Globus pallidus (tissue), 1 donor: ENCODE measurements at places on chromosomes 12 and 14.
A peak's percentile ranks its signal among the peaks of the same experiment; 100 is the strongest.

DNA sequence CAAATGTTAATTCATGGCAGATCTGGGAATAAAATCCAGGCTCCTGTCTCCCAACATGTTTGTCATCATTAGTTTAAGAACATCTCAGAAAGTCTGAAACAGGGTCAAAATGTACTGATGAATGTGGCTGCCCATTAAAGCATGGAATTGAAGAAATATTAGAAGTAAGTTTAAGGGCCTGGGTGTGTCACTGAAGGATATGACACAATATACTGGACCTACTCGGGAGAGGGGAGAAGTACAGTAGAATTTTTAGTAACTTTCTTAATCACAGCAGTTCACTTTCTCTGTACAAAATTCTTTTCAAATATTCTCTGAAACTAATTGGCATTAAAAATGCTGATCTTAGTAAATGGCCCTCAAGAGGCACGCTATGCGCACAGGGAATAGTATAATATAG, 185.5 kb downstream of the ETV6 start:
- DNase-seq: no peak

DNA sequence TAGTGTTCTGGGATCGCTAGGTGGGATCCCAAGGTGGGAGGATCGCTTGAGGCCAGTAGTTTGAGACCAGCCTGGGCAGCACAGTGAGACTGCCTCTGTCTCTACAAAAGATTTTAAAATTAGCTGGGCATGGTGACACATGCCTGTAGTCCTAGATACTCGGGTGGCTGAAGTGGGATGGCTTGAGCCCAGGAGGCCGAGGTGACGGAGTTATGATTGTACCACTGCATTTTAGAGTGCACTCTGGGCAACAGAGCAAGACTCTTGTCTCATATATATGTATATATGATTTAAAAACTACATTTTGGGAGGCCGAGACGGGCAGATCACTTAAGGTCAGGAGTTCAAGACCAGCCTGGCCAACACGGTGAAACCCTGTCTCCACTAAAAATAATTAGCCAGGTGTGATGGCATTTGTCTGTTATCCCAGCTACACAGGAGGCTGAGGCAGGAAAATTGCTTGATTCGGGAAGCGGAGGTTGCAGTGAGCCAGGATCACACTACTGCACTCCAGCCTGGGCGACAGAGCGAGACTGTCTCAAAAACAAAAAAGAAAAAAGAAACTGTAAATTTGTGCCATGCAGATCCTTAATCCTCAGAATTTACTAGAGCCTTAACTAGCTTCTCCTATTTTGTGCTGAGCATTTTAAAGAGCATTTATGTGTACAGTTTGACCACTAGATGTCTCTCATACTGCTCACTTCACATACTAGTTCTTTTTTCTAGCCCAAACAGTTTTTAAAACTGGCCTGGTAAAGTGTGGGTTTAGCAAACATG, 114.8 kb downstream of the MON2 start:
- DNase-seq: peak; percentile 63

DNA sequence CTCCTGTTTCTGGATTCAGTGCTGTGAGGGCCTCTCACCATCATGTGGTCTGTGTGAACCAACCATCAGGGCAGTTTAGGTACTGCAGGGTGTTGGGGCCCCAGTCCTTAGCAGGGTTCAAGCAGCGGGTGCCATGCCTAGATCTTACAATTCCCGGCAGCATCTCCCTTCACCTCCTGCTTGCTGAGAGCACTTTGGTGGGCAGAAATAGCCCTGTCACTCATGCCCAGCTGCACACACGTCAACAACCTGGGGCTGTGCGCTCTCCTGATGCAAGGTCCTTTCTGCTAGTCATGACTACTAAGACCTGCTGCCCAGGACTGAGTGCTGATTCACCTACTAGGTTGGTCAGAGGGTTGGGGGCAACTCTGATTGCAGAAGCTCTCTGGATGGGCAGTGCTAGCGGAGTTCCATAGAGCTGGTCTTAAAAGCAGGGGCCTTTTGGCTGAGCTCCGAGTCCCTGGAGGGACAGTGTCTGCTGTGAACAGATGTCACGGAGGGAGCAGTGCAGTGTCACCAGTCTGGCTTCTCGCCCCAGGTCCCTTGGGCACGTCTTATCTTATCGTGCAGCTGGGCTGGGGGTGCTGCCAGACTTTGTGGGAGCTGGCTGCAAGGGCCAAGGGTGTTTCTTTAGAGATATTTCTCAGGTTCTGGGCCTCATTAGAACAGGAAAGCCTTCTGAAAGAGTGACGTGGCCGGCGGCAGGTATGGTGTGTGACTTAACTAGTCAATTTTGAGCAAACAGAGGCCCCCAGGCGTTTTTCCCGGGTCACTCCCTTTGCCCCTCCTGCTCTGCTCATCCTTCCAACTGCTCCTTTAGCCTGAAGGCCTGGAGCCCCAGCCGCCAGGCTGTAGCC, 71.8 kb downstream of the NINJ2 start:
- DNase-seq: no peak

DNA sequence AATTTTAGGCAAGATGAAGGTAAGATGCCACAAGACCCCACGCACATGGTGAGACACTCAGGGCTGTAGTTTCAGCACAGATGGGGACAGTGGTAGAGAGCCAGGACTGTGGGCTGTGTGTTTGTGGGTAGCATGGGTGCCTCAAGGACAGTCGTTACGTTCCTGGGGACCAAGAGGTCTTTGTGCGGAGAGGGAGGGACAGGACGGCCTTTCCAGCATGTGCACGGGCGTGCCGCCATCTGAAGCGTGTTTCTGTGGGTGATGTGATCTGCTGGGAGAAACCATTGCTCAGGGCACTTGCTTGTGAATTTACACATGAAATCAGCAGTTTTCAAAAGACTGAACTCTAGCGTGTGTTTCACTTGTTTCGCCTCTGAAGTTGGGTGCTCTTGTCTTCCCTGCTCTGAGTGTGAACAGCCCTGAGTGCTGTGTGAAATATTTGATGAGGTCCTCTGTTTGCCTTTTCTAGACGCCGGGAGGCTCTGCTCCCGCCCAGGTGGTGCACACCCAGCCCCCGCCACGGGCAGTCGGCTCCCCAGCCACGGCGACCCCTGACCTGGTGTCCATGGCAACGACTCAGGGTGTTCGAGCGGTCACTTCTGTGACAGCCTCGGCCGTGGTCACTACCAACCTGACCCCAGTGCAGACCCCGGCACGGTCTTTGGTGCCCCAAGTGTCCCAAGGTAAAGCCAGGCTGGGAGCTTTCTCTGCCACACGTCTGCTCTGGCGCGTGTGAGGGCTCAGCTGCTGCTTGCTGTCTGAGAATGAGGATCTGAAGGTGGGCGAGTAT, 82.3 kb downstream of the DDX51 start:
- no peak for DNase-seq

DNA sequence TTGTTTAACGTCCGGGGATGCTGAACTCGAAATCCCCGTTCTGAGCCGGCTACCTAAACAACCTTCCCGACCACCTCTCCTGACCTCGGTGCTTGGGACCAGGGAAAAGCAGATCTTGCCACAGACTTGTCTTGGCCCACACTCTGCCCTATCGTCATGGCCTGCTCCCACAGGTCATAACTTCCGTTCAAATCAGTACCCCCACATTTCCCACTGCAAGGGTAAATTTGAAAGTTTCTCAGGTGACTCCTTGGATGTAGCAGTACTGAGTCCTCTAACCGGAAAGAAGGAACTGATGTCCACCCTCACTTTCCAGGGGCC, 612 bp upstream of the RBM23 start:
- no peak for DNase-seq

GRCh38 chr12:1660304-1661187, 30.3 kb upstream of the ADIPOR2 start:
- DNase-seq: peak; percentile 67

- no peak for DNase-seq
Observed at GRCh38 chr14:54683882-54684794, 117.2 kb downstream of the SAMD4A start.

DNA sequence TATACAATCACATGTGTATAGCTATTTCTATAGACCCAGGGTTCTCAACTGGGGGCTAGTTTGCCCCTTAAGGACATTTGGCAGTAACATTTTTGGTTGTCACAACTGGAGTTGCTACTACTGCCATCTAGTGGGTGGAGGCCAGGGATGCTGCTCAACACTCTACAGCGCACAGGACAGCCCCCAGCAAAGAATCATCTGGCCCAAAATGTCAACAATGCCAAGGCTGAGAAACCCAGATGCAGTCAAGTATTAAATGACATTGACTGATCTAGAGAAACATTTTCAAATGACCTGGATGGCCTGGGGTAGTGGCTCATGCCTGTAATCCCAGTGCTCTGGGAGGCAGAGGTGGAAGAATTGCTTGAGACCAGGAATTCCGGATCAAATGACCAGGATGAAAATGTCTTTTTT, 5.8 kb downstream of the WSB2 start:
- no peak for DNase-seq

- no peak for DNase-seq
Observed at GRCh38 chr14:69819607-69820006, 22.6 kb upstream of the SLC10A1 start.

DNA sequence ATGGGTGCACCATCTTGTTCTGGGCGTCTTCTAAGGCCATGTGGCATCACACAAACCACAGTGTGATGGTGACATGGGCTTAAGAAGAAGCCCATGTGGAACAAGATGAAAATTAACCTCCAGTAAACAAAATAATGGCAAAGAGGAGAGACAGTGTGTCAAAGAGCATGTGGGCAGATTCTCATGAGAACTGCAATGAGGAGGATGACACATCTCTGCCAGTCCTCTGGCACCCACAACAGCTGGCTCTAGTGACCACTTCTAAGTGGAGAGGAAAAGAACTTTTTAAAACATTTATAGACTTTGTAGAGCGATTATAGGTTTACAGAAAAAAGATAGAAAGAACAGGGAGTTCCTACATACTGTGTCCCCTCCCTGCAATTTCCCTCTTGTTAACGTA, 401.4 kb downstream of the ATP23 start:
- no peak for DNase-seq
